ENCODE measurements at places on chromosomes 12 and 14.

DNA sequence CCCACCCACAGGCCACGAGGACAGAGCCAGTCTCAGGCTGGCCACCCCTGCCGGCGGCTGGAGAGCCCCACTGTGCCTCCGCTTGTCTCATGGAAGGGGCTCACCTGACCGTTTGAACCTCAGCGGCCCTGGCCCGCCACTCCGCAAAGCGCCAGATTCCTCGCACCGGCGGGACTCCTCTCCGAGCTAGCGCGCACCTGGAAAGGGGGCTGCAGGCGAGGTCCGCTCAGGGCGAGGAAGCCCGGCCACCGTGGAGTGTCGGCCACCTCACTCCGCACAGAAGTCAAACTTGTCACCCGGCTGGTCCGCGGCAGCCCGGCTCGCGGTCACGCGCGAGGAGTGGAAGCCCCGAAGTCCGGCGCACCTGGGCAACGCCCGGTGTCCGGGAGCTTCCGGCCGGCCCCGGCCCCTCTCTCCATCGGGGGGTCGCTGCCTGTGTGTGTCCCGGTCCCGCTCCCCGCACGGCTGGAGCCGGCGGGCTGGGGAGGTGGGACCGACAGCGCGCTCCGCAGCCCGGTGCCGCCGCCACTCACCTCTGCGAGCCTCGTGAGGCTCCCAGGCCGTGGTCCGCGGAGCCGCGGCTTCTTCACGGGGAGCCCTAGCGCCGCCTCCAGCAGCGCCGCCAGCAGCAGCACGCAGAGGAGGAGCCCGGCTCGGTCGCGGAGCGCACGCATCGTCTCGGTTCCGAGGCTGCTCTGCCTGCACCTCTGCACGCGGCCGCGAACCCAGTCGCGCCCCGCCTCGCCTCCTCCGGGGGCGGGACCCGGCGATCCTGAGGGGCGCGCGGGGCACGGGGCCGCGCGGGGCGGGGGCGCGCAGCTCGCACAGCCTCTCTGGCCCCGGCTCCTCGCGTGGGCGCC, at the start of gene ISM2:
TSS of gene ISM2 (minus strand) at position 697 of the 860 bp plus-strand sequence. CDS start at position 674, 23 bp downstream.
- peak; percentile 65 for DNase-seq

DNA sequence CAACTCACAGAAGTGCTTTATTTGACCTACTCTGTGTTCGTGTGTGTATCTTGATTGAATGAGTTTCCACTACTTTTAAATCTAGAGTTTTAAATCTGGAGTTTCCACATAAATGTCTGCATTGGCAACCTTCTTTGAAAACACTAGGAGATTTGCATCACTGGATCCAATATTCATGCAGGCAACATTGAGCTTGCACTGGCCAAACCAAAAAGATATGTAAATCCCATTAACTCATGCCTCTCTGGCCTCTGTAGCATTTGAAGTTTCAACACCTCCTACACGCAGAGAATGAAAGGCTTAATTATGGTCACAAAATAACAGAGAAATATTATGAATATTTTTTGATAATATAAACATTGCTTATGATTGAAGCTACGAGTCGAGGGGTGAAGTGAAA, 178.6 kb downstream of the DUSP6 start:
- DNase-seq: no peak

DNA sequence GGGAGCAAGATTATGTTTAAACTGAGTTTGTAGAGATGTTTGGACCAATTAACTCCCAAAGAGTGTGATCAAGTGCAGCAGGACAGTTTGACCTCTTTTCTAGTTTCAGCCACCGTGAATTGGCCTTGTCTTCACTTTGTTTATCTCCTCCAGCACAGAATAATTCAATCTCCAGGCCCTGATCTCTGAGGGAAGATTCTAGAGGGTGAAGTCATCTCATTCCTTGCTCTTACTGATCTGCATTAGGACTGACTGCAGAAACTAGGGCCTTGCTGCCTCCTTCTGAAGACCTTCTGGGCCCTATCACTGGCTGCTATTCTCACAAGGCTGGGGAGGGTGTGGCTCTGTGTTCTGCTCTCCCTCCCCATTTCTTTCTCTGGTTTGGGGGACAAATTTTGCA, 29.4 kb downstream of the C12orf75 start:
- DNase-seq: no peak

DNA sequence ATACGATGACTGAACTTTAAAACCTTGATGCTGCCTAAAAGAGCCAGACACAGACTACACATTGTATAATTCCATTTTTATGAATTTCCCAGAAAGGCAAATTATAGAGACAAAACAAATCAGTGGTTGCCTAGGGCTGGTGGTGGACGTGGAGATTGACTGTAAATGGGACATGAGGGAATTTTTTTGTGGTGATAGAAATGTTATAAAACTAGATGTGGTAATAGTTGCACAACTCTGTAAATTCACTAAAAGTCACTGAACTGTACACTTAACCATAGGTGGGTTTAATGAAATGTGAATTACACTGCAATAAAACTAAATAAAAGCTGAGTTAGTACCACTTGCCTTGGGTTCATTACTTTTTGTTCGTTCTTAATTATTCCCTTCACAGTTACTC, 72.1 kb downstream of the PLEKHA5 start:
- no peak for DNase-seq

DNA sequence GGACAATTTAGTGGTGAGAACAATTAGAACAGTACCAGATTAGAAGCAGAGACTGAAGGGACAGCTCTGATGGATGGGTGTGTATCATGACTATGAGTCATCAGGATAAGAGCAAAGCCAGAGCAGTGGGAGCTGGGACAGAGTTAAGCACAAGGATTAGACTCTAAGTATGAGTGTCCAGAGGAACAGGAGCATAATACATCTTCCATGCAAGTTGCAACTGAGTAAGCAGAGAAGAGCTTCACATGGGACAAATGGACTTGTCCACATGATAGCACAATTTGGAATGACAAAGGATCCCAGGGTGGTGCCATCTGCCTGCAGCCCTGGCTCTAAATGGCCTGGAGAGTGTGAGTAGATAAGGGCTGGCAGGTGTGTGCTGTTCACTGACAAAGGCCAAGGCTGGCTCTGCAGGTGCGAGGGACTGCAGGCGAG, 226.4 kb upstream of the CAND1 start:
- no peak for DNase-seq

DNA sequence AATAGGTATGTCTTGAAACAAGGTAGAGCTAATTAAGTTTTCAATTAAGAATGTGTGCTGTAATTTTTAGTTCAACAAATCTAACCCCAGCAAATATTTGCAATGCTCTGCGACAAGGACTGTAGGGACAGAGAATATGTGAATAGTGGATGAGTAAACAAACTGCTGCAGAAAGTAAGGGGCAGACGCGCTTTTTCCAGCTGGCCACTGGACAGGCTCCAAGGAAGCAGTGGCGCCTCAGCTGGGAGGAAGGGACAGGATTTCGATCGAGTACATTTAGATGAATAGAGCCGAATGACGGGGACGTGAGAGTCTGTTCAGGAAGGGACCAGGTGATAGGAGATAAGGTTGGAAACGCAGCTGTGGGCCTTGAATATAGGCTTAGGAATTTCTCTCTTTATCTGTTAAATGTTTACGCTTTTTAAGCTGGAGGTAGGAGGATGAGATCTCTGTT, 69.3 kb downstream of the ELK3 start:
- no peak for DNase-seq
